CD4-positive, alpha-beta T cell treated with Interleukin-15 for 1 hour (primary cell): ENCODE measurements at places on chromosomes 6 and 20.

- no peak for DNase-seq
Observed at GRCh38 chr6:45784250-45784649, 231.4 kb downstream of the CLIC5 start.

DNA sequence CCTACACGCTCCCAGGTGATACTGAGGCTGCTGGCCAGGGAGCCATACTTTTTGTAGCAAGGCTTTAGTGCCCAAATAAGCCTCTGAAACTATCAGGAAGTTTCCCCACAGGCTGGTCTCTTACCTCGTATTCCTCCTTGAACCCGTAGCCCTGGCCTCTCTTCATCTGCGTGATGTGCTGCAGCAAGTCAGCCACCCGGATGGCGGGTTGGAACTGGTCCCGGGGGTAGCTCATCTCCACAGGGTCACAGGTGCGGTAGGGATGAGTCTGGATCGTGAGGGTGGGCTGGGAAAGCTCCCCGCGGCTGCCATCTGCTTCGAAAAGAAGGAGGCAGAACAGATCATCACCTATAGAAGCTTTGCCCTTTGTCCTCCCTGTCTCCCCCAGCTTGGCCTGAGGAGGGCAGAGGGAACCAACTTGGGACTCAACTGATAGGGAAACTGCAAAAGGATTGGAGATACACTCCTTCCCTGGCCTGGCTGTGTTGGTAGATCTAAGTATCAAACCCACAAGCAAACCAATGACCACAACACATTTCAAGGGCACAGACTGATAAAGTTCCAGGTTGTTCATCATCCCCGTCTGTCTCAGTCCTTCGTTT lies 543.2 kb upstream of the CHD6 start:
- DNase-seq, result no peak

DNA sequence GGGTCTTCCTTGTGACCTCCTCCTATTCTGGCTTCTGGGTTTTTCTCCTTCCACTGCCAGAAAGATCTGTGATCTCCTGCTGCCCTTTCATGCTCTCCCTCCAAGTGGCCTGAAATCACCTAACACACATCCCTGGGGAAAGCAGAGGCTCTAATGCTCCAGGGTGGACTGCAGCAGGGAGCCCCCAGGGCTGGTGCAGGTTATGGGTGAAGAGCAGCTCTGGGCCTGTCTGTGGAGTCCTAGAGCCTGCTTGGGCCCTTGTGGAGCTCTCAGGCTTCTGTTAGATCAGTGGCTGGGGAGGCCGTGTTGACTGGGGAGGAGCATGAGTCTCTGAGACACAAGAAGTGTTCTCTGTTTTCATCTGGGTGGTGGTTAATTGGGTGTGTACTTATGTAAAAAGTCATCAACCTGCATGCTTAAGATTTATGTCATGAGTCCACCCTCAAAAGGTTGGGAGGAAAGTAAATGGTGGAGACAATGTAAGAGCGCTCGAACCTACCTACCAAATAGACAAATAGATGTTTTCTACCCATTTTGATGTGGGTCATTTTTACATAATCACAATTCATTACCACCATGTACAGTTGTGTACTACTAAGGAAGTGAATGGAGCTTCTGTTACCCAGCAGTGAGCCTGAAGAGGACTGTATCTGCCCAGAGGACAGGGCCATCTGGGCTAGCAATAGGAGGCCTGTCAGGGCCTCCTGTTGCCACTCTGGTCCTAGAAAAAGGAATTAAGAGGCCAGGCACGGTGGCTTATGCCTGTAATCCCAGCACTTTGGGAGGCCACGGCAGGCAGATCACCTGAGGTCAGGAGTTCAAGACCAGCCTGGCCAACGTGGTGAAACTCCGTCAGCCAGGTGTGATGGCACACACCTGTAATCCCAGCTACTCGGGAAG lies 32.0 kb upstream of the RNF8 start:
- DNase-seq, result no peak

DNA sequence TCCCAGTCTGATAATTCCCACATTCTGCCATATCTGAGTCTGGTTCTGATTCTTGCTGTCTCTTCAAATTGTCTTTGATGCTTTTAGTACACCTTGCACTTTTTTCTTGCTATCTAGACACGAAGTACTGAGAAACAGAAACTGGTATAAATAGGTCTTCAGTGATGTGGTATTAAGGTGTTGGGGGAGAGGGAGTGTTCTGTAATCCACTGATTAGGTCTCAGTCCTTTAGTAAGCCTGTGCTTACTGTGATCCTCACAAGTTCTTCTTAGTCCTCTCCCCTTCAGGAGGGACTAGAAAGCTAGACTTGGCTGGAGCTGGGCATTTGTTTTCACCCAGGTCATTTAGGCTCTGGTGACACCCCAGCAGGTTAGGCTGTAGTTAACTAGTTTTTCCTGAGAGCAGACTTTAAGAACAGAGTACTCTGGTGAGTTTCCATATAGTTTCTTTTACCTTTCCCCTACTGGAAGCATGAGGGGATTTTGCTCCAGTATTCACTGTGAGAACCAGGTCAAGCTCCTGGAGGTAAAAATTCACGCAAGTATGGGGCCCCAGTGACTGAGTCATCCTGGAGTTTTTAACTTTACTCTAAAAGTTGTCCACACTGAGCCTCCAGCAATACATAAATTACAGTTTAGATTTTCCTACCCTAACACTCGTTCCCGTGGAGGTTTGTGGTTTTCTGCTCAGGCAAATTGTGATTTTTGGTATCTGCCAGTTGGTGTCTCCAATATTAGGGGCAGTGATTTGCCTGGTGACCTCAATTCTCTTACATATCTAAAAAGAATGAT lies 154.6 kb downstream of the CDKAL1 start:
- DNase-seq, result no peak
